ENCODE measurements at places on chromosomes 12 and 14.

DNA sequence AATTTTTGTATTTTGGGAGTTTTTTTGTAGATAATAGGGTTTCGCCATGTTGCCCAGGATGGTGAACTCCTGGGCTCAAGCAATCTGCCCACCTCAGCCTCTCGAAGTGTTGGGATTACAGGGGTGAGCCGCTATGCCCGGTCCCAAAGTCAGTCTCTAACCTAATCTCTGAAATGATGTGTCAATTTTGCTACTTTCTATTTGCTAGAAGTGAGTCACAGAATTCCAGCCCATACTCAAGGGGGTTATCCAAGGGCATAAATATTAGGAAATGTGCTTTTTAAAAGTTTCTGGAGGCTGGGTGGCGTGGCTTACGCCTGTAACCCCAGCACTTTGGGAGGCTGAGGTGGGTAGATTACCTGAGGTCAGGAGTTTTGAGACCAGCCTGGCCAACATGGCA lies 40.5 kb downstream of the RESF1 start:
- DNase-seq: no peak

DNA sequence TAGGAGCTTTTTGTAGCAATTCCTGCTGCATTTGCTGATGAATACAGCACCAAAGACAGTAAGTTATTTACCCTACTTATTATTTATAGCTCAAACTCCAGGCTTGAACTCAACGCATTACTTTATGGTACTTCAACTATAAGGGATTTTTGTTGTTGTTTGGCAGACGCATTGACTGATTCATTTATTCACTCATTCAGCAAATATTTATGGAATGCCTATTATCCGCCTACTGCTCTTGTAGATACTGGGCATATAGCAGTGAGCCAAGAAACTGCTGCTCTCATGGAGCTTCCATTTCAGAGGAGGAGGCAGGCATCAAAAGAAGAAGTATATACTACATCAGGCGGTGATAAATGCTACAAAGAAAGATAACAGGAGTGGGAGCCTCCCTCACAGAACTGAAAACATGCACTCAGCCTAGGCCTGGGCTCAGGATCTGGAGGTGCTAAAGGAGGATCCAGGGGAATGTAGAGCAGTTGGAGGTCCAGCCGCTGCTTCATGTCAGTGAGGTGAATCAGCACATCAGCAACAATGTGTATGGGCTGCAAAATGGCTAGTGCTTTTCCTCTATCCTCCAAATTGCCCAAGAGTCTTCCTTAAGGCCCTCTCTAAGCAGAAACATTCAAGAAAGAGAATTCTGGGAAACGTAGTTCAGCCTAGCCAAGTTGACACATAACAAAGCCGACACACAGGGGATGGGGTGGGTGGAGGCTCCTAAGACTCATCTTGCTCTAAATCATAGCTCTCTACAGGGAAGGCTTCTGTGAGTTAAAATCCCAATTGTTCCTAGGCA lies 157.5 kb downstream of the NRXN3 start:
- DNase-seq: peak; percentile 43

DNA sequence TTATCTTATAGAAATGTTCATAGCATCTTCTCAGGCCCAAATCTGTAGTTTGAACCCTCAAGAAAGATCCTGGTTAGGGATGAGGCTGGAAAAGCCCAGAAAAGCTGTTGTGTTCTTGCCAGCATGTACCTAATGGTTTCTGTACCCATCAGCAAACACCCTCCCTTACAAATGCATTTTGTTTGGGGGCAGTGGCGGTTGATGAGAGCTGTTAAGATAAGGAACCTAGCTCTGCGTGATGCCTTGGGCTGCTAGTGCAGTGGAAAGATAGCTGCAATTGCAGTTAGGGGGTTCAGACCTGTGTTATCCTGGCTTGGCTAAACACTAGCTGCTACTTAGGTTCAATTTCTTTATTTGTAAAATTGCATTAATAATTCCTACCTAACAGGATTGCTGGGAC lies 3.6 kb downstream of the TPH2 start:
- no peak for DNase-seq

- DNase-seq: no peak
Measured at GRCh38 chr14:90503582-90503981, 106.8 kb downstream of the CALM1 start.

DNA sequence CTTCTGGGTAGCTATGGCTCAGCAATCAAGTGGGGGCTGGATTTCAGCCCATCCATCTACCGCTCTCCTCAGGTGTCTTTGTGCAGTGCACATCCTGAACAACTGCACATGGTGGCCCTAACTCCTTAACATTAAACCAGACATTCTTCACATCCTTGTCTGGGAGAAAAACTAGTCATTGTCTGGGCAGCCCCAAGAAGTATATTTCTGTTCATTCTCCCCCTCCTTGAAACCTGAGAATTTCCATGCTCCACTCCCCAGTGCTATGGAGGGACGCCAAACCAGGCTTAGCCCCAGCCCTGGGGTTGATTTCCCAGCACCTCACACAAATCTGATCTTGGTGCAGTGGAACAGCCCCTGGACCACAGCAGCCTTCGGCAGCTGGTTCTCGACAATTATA lies 13.4 kb downstream of the MYL2 start:
- DNase-seq: no peak

DNA sequence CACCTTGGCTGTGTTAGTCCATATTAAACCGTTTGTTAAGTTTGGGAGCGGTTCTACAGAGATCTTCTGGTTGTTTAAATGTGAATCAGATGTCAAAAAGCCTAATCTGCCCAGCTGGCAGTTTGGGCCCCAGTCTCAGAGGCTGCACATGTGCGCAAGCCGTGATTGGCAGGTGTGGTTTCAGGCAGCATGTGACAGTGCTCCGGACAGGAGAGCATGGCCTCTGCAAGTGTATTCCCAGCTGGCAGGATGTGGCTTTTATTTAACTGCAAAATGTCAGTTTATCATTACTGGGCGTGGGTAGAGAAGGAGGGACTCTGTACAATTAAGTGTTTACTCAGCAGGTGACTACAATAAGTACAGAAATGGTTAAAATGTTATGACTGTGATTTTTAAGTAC lies 77.5 kb downstream of the PELI2 start:
- no peak for DNase-seq

GRCh38 chr12:52245962-52246569 lies 13.0 kb downstream of the KRT7 start:
- no peak for DNase-seq

DNA sequence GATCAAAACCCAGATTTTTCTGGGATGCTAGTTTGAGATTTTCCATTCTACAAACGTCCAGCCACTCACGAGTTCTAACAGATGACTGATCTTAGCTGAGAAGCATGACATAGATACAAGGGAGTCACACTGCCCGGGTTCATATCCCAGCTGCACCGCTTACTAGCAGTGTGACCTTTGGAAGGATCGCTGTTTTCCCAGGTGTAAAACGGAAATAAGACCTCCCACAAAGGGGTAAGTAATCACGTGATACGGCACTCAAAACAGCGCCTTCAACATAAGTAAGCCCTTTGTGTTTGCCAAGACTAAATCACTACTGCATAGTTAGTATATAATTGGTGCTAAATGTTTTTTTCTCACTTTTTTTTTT lies 624 bp upstream of the PWP1 start:
- no peak for DNase-seq

GRCh38 chr14:104138718-104139459 lies 502 bp downstream of the KIF26A start:
- no peak for DNase-seq

- no peak for DNase-seq
Measured at GRCh38 chr14:75128596-75128990, 1.7 kb upstream of the NEK9 start.

- no peak for DNase-seq
Measured at GRCh38 chr14:102736956-102737355, 40.3 kb upstream of the TRAF3 start.

DNA sequence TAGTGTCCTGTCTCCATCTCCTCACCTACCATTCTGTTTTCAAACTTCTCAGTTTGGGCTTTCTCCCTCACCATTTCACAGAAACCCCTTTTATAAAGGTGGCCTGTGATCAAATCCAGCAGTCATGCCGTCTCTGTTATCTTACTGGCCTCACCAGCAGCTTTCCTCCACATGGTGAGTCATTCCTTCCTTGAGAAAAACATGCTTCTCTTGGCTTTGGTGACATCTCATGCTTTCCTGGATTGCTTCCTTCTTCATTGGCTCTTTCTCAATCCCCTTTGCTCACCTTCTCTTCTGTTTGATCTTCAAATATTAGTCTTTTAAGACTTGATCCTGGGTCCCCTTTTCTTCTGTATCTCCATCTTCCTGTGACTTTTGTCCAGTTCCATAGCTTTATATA lies 164.9 kb downstream of the ANO4 start:
- DNase-seq: no peak

DNA sequence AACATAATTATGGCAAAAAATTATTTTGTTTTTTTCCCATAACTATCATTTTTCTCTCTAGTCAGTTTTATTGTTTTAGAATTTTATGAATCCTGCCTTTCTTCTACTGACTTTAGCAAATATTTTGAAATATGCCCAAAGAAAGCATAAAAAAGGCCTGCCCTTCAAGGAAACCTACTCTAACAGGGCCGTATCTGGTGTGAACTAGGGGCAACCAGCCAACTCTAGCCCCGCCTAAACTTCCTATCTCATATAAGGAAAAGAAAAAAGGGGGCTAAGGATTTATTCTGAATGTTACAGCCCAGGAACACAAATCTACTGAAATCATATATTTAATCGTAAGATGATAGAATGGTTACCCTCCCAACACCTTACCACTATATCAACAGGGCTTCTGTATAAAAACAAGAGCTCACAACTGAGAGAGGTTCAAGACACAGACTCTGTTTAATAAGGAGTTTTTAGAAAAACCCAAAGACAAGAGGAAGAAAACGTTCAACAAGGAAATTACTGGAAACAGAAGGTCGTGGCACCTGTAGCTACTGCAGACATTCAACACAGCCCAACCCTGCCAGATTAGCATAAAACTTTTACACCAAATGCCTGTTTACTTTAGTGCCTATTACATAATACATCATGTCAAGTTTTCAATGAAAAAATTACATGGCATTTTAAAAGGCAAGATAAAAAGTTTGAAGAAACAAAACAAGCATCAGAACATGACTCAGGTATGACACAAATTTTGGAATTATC lies 12.9 kb upstream of the EPYC start:
- DNase-seq: no peak

DNA sequence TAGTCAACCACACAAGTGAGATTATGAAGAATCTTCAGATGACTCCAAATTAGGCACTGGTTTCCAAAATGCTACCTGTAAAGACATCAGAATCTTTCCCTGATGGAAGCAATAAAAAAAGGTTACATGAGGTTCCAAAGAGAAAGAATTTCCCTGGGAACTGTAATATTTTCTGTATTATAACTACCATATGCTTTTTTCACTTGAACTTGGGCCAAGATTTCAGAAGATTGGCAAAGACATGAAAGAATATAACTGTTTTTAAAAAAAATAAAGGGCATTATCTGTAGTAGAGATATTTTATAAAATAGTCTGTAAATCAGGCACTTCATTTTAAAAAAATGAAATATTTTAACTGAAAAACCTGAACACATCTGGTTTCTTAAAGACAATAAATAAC lies 12.9 kb downstream of the HECTD1 start:
- DNase-seq: no peak

- no peak for DNase-seq
Measured at GRCh38 chr12:15427913-15428312, 105.6 kb downstream of the PTPRO start.

All from NCI-H187 treated with DMSO at 0.1 percent for 48 hours (cell line).